ENCODE measurements at places on chromosomes 2 and 18.
A peak's percentile ranks its signal among the peaks of the same experiment; 100 is the strongest.

DNA sequence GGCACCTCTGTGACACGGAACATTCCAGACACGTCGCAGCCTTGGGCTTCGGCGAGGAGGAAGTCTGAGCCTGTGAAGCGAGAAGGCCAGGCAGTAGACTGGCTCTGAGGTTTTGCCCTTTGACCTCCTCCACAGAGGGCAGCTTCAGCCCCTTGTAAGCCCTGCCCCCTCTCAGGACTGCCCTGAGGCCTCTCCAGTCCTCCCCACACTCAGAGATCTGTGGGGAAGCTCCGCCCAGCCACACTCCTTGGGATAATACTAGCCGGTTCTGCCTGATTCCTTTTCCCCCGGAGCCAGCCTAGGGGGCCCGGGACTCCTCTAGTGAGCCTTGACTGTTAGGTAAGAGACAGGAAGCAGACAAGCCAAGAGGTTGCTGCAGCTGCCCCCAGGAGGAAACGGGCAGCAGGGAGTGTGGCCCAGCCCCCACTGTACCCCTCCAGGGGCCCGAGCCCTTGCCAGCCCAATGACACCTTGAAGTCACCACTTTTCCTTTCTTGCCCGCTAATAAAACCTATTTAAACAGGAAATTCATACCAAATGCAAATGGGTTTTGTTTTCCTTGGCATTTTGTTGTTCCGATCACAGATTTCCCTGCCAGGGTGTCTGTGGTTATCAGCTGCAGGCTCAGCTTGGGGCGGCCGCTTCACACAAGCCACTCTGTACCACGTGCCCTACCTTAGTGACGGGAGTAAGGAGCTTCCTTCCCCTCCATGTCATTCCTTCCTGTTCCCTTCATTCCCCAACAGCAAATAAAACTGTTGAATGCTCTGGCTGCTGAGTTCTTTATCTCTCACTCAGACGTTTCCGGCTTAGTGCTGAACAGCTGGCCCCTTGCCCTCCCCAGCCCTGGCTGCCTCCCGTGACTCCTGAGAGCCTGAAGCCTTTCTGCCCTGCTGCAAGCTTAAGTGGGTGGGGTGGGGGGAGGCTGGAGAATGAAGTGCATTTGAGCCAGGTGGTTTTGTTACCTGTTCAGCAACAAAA is 124.7 kb downstream of the CABLES1 start:
- no peaks in the 10 kb centered on the region for H3K27me3 ChIP-seq
- H3K27ac ChIP-seq: peak overlapping the region; percentile 91
- H3K36me3 ChIP-seq: no peaks in the 10 kb centered on the region
- peak overlapping the region; percentile 32 for H3K4me3 ChIP-seq
- peaks cover 58% of the 10 kb centered on the region for H3K4me1 ChIP-seq
- DNase-seq: no peak

DNA sequence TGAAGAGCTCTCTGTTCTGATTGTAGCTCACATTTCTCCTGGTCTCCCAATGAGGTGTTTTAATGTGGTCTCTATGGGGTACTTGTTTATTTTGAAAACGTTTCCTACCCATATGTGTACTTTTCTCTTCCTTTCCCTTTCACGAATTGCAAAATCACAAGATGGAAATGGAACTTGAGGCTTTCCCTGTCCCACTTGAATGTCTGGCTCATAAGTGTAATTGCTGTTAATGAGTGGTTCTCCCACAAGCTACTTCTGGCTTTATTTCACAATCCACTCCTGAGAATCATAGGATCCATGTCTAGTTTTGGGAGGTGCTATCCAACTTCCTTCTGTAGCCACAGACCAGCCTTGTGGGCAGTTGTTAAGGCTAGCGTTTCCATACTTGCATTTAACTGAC is 81.1 kb upstream of the CAVIN2 start:
- peak overlapping the region; percentile 82 for H3K27ac ChIP-seq
- DNase-seq: no peak
- no peaks in the 10 kb centered on the region for H3K36me3 ChIP-seq
- peak overlapping the region; percentile 10 for H3K4me3 ChIP-seq

- no peaks in the 10 kb centered on the region for H3K36me3 ChIP-seq
- H3K4me3 ChIP-seq: no peak overlapping the region
- H3K27ac ChIP-seq: no peak overlapping the region
- no peaks in the 10 kb centered on the region for H3K27me3 ChIP-seq
Measured at GRCh38 chr2:215002500-215002899, 135.9 kb downstream of the ABCA12 start.

DNA sequence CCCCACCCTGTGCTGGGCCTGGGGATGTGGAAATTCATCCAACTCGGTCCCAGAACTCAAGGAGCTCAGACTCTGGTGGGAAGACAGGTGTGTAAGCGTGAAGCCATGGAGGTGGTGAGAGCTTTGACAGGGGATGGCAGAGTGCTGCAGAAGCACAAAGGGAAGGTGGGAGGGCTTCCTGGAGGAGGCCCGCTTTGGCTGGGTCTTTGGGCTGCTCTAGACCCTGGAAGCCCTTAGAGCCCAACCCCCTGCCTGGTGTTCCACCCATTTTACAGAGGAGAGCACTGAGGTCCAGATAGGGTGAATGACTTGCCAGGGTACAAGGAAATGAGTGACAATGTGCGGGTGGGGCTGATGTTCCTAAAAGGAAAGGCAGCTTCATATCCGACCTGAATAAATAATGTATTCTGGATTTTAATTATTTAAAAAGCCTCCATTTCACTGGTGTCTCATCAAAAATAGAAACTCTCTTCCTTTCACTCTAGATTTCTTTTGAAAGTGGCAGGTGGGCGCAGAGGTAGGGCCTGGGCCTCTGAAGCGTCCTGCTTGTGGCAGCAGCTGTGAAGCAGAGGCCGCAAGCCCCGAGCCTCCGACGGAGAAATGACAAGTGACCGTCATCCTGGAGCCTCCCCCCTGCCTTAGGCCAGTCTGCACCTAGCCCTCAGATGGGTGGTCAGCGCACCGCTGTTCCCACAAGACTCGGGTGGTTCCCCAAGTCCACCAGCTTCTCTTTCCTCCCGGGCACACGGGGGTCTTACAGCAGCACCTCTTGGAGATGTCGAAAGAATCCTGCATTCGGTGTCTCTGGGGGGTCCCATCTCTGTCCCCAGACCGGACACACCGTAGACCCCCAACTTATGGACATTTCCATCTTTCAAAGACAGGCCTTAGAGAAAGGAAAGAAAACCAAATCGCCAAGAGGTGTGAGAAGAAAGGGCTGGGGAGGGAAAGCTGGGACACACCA is 71.0 kb upstream of the TAF1B start:
- H3K27ac ChIP-seq: no peak overlapping the region
- no peak for DNase-seq
- H3K4me1 ChIP-seq: peaks cover 15% of the 10 kb centered on the region
- H3K36me3 ChIP-seq: no peaks in the 10 kb centered on the region
- H3K27me3 ChIP-seq: no peaks in the 10 kb centered on the region

DNA sequence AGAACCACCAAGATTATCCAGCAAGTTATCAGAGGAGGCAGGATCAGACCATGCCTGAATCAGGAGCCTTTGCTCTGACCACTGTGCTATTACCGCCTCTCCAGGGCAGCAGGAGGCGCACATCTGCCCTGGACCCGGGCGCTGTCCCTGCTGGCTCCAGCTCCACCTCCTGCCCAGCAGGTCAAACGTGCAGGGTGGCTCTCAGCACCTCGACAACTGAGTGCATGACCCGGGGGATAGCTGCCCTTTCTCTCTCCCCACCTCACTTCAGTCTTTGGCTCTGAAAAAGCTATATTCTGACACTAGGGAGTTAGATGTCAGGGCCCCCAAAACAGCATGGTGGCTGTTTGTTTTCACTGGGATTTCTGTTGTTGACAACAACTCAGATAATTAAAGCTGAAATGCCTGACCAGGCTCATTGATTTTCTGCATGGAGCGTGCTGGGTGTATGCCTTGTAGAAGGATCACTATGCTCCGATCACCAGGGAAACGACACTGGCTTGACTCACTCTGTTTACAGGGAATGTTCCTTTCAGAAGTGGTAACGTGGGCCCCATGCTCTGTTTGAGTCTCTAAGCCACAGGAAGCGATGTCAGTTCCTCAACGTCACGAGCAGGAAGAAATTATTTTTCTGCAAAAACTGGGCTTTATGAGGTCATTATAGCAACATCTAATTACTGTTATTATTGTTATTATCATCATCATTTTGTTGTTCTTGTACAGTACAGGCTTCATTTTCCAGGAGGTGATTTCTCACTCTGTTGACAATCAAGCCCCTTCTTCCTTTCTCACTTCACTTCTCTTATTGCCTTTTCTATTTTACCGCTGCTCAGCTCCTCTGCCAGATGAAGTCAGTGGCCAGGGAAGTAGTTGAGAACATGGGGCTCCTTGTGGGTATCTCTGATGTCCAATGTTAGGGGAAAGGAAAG is 125.6 kb downstream of the PLB1 start:
- peaks cover 7% of the 10 kb centered on the region for H3K4me1 ChIP-seq
- H3K36me3 ChIP-seq: no peaks in the 10 kb centered on the region
- peak overlapping the region; percentile 40 for H3K27ac ChIP-seq
- DNase-seq: peak; percentile 55
- no peak overlapping the region for H3K4me3 ChIP-seq
- H3K27me3 ChIP-seq: no peaks in the 10 kb centered on the region

- no peaks in the 10 kb centered on the region for H3K4me1 ChIP-seq
- DNase-seq: no peak
- H3K27ac ChIP-seq: no peak overlapping the region
- 0 out of 2 replicates have a peak, but pooled peaks cover 2% of the 10 kb centered on the region for H3K27me3 ChIP-seq
- no peaks in the 10 kb centered on the region for H3K36me3 ChIP-seq
- no peak overlapping the region for H3K4me3 ChIP-seq
Measured at GRCh38 chr18:11760498-11761167, 71.6 kb downstream of the GNAL start.

- H3K36me3 ChIP-seq: no peaks in the 10 kb centered on the region
- H3K4me3 ChIP-seq: no peak overlapping the region
- 0 out of 2 replicates have a peak, but pooled peaks cover 6% of the 10 kb centered on the region for H3K4me1 ChIP-seq
- no peak for DNase-seq
Measured at GRCh38 chr2:231203087-231203486, 4.7 kb downstream of the ARMC9 start.

GRCh38 chr2:160491911-160492371 is 1.7 kb downstream of the RBMS1 start:
- no peak for DNase-seq
- H3K27ac ChIP-seq: peak overlapping the region; percentile 77
- peaks cover 8% of the 10 kb centered on the region for H3K27me3 ChIP-seq
- peak overlapping the region; percentile 74 for H3K4me3 ChIP-seq
- no peaks in the 10 kb centered on the region for H3K36me3 ChIP-seq
- H3K4me1 ChIP-seq: peaks cover 12% of the 10 kb centered on the region

- no peaks in the 10 kb centered on the region for H3K27me3 ChIP-seq
- no peak overlapping the region for H3K27ac ChIP-seq
- H3K4me1 ChIP-seq: no peaks in the 10 kb centered on the region
- no peak overlapping the region for H3K4me3 ChIP-seq
Measured at GRCh38 chr2:105895990-105896764, 151.5 kb downstream of the NCK2 start.

DNA sequence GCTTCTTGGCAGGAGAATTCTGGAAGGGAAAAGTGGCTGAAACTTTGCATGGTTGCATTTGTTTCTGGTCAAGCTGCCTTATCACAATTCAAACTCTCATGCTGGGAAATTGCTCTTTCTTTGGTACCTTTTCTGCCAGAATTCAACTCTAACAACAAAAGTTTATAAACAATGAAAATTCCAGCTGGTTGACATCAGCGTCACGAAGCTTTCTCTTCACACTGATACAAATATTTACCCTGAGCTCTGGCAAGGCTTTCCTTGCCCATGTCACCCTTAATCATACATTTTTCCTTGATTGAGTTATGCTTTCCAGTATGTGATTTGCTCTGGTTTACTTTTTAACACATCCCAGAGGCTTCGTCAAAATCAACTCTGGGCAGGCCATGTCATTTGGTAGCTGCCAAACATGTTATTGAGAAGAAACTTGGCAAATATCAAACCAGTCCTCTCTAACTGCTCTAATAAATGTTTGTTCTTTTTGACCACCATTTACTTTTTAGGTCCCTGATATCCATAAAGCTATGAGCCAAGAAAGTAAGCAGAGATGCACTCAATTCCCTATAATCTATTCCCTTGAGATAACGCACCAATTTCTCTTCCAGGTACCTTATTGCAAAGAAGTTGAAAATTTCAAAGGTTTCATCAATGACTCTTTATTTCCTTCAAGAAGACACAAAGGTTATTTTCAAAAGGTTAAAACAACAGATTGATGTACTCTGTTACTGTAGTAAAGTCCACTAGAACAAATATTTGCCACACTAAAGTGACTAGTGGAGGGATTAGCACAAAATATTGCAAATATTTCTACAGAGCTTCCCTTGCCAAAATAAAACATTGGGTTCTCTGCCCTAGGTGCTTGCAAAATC is 1241.1 kb upstream of the ZEB2 start:
- no peaks in the 10 kb centered on the region for H3K27me3 ChIP-seq
- H3K4me3 ChIP-seq: no peak overlapping the region
- no peaks in the 10 kb centered on the region for H3K4me1 ChIP-seq
- DNase-seq: peak; percentile 56
- H3K27ac ChIP-seq: no peak overlapping the region

- no peaks in the 10 kb centered on the region for H3K4me1 ChIP-seq
- no peaks in the 10 kb centered on the region for H3K27me3 ChIP-seq
- H3K27ac ChIP-seq: no peak overlapping the region
- DNase-seq: no peak
- no peak overlapping the region for H3K4me3 ChIP-seq
- peaks cover 21% of the 10 kb centered on the region for H3K36me3 ChIP-seq
Measured at GRCh38 chr2:135844301-135844895, 7.4 kb upstream of the LCT start.

DNA sequence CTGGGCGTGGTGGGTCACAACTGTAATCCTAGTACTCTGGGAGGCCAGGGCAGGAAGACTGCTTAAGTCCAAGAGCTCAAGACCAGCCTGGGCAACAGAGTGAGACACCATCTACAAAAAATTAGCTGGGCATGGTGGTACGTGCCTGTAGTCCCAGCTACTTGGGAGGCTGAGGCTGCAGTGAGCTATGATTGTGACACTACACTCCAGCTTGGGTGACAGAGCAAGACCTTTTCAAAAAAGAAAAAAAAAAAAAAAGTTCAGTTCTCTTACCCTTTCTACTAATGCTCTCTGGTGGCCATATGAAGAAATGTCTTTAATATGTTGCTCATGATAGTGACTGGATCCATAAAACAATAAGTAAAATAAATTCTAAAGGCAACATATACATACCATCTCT is 14.9 kb downstream of the TYW5 start:
- no peaks in the 10 kb centered on the region for H3K27me3 ChIP-seq
- no peak for DNase-seq
- H3K4me1 ChIP-seq: no peaks in the 10 kb centered on the region
- H3K4me3 ChIP-seq: no peak overlapping the region
- peaks cover 19% of the 10 kb centered on the region for H3K36me3 ChIP-seq
